ENCODE measurements at places on chromosomes 7 and 10.

- no peak for DNase-seq
Observed at GRCh38 chr7:151784853-151785680, 91.8 kb downstream of the PRKAG2 start.

GRCh38 chr10:11454160-11454559 is 157.3 kb downstream of the USP6NL start:
- DNase-seq = no peak

GRCh38 chr10:132470410-132471124 is 67.0 kb upstream of the INPP5A start:
- no peak for DNase-seq

GRCh38 chr10:124064676-124065075 is 28.7 kb downstream of the CHST15 start:
- no peak for DNase-seq

DNA sequence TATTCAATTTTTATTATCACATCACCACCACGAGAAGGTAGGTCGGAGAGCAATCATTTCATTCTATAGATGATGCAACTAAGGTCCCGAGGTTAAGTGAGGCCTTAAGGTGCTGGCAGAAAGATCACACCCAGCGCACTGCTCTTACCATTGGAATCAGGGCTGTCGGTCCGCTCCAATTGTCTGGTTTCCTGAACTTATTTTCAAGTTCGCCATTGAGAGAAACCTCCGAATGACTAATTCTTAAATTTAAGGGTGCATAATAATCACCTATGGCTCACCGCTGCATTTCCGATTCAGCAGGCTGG is 625 bp upstream of the GSTO2 start:
- no peak for DNase-seq

Measured in cardiac septum (tissue), 1 donor.